CD4-positive, alpha-beta T cell treated with Interleukin-21 for 1 hour (primary cell): ENCODE measurements at places on chromosomes 3 and 15.

DNA sequence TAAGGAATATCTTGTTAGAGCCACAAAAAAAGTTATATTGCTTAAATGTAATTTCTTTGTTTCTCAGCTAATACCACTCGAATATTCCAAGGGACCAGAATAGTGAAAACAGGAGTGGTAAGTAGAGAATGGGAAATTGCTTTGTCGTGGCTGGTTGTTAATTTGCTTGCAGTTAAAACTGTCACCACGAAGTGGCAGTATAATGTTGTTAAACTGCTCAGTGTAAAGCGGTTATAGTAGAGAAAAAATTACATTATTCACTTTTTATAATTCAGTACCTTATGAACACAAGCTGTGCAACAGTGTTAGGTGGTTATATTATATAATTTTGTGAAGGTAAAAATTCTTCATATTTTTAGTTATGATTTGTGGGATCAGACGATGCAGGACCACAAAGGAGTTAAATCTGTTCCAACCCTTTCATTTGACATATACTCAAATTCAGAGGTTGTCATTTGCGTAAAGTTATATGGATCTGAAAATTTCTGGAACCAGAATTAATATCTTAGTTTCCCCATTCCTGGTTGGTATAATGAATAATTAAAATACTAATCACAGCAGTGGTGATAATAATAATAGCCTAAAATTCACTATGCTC is 171.8 kb downstream of the FEZF2 start:
- DNase-seq, result peak; percentile 6

GRCh38 chr15:75662823-75663519 is 15.3 kb downstream of the SNX33 start:
- DNase-seq, result no peak

- DNase-seq, result no peak
Measured at GRCh38 chr3:133591271-133591742, 17.8 kb downstream of the CDV3 start.

DNA sequence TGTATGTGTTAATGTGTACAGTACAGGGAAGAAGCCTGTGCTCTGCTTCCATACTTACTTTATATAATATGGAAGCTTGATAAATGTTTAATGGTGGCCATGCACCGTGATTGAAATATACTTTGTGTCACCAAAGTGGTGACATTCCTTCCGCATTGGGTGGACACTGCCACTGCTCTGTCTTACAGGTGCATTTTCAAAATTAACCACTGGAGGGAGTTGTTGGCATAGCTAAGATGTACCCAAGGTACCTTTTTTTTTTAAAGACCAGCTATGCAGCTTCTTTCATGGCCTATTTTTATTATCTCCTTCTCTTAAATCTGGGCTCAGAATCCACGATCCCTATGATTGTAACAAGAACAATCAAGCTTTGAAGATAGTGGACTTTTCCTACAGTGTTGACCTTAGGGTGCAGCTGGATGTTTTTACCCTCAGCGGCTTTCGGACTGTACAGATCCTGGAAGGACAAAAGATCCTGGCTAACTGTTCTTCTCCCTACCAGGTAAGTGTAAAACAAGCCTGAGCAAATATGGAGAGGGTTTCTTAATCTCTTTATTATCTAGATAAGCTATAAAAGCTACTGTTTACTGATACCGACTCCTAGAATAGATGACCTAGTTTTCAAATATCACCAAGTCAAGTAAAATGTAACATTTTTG is 21.6 kb upstream of the PAK6 start:
- DNase-seq, result peak; percentile 84

DNA sequence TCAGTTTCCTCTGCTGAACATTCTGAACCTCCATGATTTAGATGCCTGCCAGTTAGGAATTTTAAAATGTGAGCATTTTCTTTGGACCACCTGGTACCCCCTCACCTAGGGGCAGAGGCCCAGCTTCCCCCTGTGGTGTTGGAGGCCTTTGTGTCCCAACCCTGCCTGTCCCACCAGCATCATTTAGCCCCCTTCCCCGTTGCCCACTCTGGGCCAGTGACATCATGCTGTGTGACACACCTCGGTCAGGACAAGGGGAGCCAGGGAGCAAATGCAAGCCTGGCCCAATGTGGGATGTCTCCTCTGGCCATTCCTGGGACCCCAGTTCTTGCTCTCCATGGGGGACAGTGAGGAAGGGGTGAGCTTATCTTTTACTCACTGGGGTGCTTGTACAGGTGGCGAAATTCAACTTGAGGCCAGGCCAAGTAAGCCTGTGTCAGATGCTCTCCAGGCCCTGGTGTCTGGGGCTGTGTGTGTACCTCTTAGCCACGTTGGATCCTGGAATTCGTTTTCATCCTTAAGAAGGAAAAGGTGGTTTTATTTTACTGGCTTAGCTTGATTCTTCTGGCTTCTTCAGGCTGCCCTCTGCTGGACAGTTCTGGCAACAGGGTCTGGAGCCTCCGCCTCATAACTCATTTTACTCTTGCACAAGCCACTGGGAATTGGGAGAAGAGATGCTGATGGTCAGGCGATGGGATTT is 49.7 kb upstream of the MYZAP start:
- no peak for DNase-seq

DNA sequence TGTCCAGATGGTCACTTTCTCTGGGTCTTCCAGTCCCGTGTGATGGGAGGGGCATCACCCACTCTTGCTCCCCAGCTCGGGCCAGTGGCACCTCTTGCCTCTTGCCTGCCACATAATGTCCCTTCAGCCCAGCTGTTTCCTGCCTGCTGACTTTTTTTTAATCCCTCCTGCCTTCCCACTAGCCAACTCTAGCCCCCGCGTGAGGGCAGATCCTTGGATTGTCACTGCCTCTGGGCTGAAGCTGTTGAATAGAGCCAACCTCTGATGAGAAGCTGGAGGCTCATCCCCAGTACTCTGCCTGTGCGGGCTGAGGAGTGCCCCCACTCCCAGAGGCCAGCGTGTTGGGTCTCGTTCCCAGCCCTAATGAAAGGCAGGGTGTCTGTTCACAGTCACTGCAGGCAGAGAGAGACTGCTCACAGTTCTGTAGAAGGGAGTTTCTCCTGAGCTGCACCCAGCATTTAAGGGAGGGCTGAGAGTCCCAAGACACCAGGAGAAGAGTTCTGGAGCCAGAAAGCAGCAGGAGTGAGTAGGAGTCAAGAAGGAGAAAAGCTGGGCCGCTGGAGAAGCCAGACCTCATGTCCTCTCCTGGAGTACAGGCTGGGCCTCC is 30.1 kb upstream of the TIMP4 start:
- DNase-seq, result no peak

DNA sequence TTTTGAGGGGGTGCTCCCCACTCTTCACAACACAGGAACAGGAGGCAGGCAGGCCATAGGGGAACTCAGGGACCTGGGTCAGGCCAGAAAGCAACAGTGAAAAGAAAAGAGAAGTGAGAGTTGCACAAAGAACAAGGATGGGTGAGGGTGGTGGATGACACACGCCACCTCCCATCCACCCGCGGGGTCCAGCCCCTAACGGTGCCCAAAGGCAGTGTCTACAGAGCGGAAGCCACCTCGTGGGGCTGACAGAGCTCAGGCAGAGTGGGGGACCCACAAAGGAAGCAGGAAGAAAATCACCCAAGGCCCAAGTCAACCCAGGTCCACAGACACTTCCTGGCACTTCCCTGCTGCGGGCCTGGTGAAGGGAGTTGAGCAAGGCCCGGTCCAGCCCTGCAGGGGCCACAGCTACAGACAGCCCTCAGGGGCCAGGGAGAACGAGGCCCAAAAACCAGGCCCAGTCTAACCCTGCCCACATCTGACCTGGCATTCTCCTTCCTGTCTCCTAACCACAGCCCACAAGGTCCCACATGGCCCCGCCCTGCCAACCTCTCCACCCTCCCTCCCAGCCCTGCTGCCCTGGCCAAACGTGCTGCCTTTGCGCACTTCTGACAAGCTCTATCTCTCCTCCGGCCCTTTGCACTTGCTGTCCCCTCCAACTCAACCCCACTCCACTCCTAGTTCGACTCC is 5.9 kb downstream of the NUP210 start:
- peak; percentile 77 for DNase-seq

GRCh38 chr3:82044930-82045705 is 283.7 kb upstream of the GBE1 start:
- DNase-seq, result no peak

DNA sequence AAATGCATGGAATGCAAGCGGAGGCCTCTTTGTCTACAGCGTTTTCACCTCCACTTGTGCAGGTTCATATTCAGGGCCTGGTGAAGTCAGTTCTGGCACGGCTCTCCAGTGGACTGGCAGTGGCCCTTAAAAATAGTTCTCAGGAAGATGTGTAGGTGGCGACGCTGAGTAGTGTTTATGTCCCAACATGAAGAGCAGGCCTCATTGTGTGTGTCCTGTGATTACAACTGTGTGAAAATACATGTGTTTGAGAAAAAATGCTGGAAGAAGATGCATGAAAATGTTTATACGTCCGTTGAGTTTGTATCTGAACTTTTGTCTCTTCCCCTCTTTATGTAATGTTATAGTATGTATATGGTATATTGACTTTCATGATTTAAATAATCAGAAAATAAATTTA is 7.2 kb downstream of the LIPC start:
- DNase-seq, result peak; percentile 49

DNA sequence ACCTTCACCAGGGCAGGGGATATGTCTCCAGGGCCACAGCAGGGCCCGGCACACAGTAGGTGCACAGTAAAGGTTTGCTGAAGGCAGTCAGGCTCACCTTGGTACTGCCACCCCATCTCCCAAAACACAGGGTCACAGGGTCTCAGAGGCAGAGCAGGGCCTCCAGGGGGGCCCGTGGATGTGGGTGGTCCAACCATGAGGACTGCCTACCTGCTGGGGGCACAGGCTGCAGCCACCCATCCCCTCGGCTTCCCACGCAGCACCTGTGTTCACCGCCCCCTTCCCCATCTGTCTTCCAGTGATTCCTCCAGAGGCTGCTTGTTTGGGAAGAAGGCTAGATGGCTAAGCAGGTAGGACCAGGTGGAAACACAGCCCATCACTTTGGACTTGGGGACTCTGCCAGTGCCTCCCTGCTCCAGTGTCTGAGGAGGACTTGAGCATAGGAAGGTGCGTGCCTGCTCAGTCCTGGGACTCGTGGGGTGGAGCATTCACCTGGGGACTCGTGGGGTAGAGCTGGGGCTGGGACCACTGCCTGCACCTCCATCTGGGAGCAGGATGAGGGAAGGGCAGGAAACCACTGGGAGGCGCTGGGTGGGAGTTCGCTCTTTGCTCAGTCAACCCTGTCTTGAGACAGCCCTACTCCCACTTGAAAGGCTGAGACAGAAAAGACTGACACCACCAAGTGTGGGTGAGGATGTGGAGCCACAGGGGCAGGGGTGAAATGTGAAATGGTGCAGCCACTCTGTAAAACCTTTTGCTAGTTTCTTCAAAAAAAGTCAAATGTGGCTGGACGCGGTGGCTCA is 18.8 kb upstream of the PLXND1 start:
- DNase-seq, result no peak

- no peak for DNase-seq
Measured at GRCh38 chr15:68749793-68750192, 70.9 kb downstream of the ANP32A start.

DNA sequence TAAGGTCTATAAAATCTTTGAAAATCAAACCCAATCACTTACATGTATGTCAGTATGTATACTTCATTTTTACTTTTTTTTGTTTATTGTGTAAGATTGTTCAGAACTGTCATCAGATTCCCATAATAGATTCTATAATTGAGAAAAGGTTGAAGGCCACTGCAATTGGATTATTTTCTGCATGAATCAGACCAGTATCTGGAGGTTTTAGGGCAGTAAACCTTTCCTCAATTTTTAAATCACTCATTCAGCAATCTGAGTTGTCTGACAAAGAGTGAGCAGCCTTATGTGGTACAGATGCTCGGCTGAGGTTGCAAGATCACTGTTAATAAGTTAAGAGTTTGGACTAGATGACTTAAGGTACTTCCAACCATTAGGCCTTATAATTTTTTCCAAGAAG is 96.0 kb downstream of the TP63 start:
- DNase-seq, result no peak

DNA sequence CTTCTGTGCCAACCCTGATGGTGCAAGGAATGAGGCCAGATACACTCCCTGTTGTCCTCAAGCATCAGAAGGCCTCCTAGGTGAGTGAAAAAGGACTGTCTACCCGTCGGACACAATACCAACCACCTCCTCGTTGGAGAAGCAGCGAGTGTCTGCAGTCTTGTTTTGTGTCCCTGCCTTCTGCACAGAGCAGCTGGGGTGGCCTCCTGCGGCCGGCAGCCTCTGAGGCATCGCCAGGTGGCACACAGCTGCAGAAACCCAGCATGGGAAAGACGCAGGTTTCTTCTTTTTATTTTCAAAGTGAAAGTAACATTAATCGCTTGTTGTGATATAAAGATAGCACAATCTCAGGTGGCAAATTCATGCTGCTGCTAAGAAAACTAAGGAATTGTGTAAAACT is 509.9 kb downstream of the OCA2 start:
- DNase-seq, result no peak

GRCh38 chr15:65434201-65434600 is 11.5 kb upstream of the IGDCC4 start:
- no peak for DNase-seq

GRCh38 chr15:28892789-28893610 is 7.2 kb downstream of the APBA2 start:
- DNase-seq, result no peak

DNA sequence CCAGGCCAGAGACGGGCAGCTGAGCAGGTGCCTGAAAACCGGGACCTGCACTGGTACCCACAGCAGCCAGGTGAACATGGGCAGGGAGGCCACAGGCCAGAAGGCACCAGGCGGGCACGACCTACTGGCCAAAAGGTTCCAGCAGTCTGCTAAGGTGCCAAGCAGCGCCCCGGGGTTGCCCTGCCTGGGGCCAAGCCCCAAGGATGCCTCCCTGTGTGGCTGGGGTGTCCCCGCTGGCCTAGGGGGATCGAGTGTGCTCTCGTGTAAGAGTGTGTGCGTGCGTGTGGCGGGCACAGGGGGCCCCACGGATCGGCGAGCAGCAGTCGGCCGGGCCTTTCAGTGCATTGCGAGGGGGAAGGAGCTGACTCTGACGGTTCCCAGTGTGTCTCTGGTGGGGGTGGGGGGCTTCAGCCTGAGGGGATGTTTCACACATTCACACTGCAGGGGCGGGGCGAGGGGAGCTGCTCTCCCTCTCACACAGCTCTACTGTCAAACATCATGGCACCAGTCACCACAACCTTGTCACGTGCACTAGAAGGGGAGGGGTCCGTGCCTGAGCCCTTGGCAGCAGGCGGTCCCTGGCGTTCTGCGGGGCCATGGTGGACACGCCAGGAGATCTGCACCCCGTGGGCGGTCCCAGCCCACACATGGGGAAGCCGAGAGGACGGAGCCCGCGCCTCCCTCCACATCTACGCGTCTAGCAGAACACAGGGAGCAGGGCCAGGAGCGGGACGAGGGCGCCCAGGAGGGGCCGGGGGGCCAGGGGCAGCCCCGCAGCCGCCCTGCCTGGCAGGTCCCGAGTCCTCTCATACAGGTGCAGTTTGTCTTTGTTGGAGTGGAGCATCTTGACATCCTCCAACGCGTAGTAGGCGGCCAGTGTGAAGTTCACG is 44.5 kb downstream of the RGMA start:
- DNase-seq, result no peak

DNA sequence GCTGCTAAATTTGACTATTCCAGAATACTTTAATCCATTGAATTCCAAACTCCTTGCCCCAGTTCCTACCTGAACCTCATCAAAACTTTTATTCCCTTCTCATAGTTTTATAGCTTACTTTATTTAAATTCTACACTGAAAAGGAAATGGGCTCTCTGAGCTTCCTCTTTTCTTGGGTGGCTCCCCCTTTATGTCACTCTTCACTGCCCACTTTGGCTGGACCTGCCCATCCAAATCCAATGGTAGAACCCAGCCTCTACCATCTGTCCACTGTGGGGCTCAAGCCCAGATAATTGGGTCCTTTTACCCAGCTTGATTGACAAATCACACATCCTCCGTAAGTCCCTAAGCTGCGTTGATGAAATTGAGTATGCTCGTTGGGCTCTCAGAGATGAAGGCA is 216.5 kb downstream of the BBX start:
- DNase-seq, result no peak
